ENCODE measurements at places on chromosomes 6 and 20. TPM values are rescaled to one million over a fixed set of nuclear protein-coding genes. Genes with fewer than 3 reads are reported as not detected.

- peak overlapping the region; percentile 52 for H3K27ac ChIP-seq
- peaks cover 42% of the 10 kb centered on the region for H3K4me1 ChIP-seq
- no peaks in the 10 kb centered on the region for H3K27me3 ChIP-seq
- no peak overlapping the region for H3K4me3 ChIP-seq
These were observed 42.2 kb upstream of the IFNGR1 start for GRCh38 chr6:137261361-137261760.

FAM83D gene
- total RNA-seq: 0.42 TPM

SLC26A8 gene
- 0.11 TPM for total RNA-seq

ZSWIM3 gene
- 2.2 TPM for total RNA-seq

DNA sequence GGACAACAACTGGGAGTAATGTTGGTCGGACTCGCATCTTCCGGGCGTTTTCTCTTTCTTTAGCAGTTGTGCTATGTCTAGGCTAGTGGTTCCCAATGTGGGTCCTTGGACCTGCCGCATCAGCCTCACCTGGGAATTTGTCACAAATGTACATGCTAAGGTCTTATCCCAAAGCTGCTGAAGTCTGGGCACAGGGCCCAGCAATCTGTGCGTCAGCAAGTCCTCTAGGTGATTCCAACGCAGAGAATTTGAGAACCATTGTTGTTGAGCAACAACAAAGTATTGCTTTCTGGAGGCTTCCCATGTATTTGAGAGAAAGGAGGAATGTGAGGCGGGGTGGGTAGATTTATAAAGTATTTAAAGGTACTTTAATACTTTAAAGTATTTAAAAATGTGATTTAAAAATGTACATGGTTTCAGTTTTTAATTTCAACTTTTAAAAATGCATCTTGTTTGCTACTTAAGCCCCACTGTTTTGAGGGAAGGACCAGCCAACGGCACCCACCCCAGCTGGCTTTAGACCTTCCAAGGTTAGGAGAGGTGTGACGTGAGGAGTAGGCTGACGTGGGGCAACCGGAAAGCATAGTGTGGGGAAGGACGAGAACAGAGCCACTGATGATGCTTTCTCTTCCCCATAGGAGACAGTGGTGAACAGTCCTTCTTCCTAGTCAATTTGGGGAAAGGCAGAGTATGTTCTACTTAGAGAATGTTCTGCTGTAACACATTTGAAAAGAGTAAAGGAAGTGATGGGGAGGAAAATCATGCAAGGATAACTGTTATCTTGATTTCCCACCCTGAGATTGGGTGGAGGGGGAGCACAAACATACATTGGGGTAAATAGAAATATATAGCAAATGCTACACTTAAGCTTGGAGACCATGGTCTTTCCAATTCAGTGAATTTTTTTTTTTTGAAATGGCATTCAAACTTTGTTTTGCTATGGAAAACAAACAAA lies 4.3 kb downstream of the UST start:
- peaks cover 18% of the 10 kb centered on the region for H3K4me1 ChIP-seq
- DNase-seq: peak; percentile 25
- no peaks in the 10 kb centered on the region for H3K36me3 ChIP-seq

DNA sequence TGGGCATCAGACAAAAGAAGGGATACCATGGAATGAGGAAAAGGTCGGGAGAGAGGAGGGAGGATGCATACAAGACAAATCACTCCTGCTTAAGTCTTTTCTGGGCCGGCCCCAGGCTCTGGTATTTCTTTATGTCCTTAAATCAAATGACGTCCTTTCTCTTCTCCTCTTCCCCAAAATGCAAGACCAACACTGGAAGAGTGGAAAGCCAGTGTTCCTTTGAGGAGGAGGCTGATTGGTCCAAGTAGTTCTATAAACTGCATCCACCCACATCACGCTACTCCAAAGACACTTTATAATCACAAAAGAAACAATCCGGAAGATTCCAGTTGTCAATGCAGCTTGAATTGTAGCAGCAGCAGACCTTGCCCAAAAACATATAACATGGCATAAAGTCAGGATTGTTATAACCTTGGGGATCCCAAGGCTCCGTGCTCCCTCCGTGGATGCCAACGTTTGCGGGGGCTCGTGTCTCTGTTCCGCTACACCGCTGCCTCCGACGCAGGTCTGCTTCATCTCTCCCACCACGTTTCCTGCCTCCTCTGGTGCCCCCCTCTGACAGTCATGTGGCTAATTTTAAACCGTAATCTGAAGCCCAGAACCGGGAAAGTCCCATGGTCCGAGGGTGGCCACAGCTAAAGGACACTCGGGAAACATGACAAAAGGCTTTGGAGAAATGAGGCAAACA lies 47.1 kb downstream of the MCUR1 start:
- H3K36me3 ChIP-seq: no peaks in the 10 kb centered on the region
- H3K4me1 ChIP-seq: peaks cover 21% of the 10 kb centered on the region
- peak overlapping the region; percentile 20 for H3K4me3 ChIP-seq
- no peak overlapping the region for H3K27ac ChIP-seq

EYA4 gene
- 10.6 TPM for total RNA-seq

MUC21 gene
- not detected for total RNA-seq

DNA sequence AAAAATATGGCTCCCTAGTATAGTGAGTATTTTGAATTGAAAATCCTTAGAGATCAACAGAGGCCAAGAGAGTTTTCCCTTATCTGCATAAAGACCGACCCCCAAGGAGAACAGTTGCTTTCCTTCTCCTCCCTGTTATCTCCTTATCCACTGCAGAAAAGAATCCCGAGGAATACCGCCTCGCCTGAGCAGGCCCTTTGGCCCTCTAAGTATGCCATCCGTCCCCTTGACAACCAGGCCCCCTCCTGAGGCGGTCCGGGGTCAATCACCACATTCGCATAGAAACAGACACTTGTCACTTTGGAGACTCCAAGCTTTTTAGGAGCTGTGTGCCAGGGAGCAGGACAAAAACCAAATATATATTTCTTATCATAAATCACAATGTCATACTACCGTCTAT lies 15.9 kb upstream of the GGTLC1 start:
- H3K4me3 ChIP-seq: no peak overlapping the region
- H3K4me1 ChIP-seq: no peaks in the 10 kb centered on the region
- no peak for DNase-seq
- H3K27ac ChIP-seq: no peak overlapping the region
- peaks cover 3% of the 10 kb centered on the region for H3K27me3 ChIP-seq

DNA sequence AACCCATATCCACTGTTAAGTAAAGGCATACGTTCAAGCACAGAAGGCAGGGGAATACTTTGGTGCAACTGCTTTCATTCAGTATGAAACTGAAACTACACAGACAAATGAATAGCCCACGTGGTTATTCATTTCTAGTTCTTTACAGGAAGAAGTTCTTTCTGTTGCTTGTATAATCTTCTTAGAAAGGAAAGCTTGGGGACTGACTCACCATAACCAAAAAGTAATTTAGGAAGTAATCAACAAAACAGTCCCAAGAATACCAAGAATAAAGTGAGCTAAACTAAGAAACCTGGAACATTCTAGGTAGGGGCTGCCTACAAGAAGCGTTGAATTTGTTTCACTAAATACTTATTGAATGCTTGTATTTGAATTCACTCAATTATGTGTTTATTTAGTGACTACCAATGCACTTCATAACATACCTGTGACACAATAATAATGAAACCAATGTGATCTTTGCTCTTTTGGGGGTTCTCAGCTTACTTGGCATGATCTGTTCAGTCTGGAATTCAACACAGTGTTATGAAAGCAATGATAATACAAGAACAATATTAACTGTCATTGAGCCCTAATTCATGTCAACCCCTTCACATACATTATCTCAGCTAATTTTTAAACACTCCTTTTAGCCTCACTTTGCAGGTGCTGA lies 25.1 kb upstream of the KIAA0408 start:
- no peaks in the 10 kb centered on the region for H3K36me3 ChIP-seq
- H3K27ac ChIP-seq: peak overlapping the region; percentile 28
- DNase-seq: no peak

XKR7 gene
- total RNA-seq: not detected

DNA sequence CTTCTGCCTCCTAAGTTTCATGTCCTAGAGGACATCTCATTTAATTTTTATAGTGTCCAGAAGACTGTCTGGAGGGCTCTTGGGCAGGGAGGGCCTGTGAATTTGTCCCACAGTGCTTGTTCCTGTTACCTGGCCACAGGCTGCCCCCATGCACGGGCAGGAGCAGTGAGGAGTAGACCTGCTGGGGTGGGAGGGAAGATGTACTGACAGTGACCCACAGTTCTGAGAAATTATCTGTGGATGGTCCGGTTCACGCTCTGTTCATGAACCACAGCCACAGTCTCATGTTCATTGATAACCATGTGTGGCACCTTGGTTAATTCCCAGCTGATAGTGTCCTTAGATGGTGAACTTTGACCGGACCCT lies 18.8 kb upstream of the ZNF831 start:
- H3K27ac ChIP-seq: no peak overlapping the region
- H3K36me3 ChIP-seq: no peaks in the 10 kb centered on the region
- DNase-seq: no peak

TCF19 gene
- 1.9 TPM for total RNA-seq

DNA sequence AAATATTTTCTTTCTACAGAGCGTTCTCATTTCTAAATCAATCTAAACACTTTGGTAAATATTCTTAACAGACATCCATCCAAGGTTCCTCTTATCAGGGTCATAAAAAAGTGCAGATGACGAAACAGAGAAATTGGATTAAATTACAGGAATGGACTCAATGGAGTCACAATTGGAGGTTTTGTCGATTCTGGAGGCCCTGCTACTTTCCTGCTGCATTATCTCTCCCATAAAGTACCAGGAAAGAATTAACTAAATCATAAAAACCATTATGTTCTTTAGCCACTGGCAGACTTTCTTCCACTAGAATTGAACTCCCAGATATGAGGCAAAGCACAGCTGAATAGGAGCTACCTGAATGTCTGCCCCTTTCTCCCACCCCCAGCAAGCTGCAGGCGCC lies 610.6 kb downstream of the HDGFL1 start:
- no peak overlapping the region for H3K27ac ChIP-seq
- no peaks in the 10 kb centered on the region for H3K4me1 ChIP-seq
- H3K27me3 ChIP-seq: no peaks in the 10 kb centered on the region
- DNase-seq: no peak
- no peak overlapping the region for H3K4me3 ChIP-seq

DNA sequence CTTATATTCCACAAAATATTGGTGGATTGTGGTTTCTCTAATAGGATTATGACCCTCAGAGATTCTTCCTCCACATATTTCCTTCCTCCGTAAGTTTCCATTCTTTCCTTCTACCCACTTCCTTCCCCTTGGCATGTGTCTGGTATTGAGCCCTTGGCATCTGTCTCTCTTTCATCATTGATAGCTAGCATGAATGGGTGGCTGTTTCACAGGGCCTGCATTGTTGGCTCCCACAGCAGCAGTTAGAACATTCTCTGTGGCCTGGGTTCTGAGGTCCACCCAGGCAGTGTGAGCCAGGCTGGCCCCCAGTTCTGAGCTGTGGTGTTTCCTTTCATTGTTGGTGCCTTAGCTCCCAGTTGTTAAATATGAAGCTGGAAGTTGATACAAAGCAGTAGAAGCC lies 125.3 kb downstream of the ANKS1A start:
- peaks cover 30% of the 10 kb centered on the region for H3K4me1 ChIP-seq
- H3K27ac ChIP-seq: peak overlapping the region; percentile 98
- no peaks in the 10 kb centered on the region for H3K36me3 ChIP-seq
- H3K4me3 ChIP-seq: no peak overlapping the region
- H3K27me3 ChIP-seq: no peaks in the 10 kb centered on the region

GRCh38 chr6:41561416-41561815 lies 15.2 kb downstream of the FOXP4 start:
- peaks cover 3% of the 10 kb centered on the region for H3K4me1 ChIP-seq
- peak overlapping the region; percentile 71 for H3K27ac ChIP-seq
- no peak for DNase-seq
- H3K27me3 ChIP-seq: no peaks in the 10 kb centered on the region
- H3K4me3 ChIP-seq: peak overlapping the region; percentile 67
